ENCODE measurements at places on chromosomes 12 and 14. TPM values are rescaled to one million over a fixed set of nuclear protein-coding genes. Genes with fewer than 3 reads are reported as not detected.

GRCh38 chr14:64787619-64788018, 83.4 kb downstream of the PLEKHG3 start:
- DNase-seq, result no peak

DNA sequence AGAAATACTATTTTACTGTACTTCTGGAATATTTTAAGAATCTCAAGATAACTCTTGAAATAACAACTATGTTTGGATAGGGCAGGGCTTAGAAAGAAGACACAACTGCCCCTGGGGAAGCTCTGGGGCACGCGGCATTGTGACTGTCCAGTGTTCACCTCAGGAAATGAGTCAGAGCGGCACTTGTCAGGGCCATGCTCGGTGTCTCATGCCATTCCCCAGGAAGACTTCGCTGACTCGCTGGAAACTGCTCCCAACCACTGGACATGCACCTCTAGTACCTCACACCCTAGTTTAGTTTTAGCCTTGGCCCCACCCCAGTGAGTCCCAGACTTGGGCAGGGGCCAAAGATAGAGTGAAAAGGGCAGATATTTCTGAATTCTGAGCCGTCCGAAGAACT, 192.0 kb downstream of the TTC7B start:
- DNase-seq, result no peak

- DNase-seq, result no peak
Observed at GRCh38 chr12:14930299-14930698, 8.0 kb downstream of the ERP27 start.

DNA sequence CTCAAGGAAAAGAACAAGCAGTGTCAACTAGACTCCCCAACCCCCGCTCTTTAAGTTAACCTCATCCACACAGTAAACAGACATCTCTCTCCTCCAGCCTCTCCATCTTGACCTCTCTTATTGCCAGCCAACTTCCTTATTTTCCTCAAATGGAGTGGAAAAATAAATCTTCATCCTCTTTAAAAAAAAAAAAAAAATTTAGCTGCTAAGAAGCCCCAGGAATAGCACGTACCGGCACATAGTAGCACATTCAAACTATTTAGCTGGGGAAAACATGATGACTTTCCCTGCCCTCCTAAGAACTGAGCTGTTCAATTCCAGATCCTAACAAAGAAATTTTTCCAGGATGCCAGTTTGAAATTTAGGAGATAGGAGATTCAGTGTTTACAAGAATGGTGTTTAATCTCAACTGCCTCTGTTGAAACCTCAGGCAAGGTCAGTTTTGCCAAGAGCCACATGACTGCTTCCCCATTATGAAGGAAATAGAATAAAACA, 90.8 kb downstream of the EPS8 start:
- no peak for DNase-seq

- no peak for DNase-seq
Observed at GRCh38 chr14:24609655-24610344, at the start of gene GZMH. Gene GZMH (minus strand): TSS chr14:24609685. CDS start chr14:24609613, 72 bp downstream.

- DNase-seq, result no peak
Observed at GRCh38 chr14:49280566-49280965, 305.6 kb downstream of the RPS29 start.

DNA sequence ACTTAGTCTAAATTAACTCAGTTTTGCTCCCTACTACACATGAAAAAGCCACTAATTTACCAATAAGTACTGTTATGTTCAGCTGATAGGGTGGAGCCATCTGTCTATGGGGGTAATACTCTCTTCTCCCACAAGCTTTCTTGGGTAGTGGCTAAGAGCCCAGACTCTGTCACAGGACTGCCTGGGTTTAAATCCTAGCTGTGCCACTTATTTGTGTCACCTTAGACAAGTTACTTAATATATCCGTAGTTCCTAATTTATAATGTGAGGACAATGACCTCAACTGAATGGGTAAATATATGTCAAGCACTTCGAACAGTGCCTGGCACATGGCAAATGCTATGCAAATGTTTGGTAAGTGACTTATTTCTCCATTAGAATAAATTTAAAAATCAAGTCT, 185.6 kb downstream of the DACT1 start:
- DNase-seq, result no peak

- no peak for DNase-seq
Observed at GRCh38 chr14:59631237-59631636, 54.6 kb upstream of the CCDC175 start.

DNA sequence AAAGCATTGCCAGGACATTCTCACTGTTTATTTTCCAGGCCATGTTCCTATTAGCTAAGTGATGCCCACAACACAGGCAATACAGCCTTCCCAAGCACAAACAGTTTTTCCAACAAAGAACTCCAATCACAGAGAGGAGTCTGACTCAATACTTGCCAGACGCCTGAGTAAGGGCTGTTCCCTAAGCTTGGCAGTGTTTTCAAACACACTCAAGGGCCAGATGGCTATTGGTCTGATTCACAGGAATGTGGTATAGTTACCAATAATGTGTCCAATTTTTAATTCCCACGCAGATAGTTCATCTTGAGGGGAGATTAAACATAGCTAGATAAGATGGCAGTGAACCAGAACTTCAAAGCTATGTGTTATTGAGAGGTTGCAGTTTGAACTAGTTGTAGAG, 381.0 kb downstream of the SNAPC1 start:
- no peak for DNase-seq

- DNase-seq, result no peak
Observed at GRCh38 chr14:55851301-55851700, 266.9 kb upstream of the PELI2 start.

DNA sequence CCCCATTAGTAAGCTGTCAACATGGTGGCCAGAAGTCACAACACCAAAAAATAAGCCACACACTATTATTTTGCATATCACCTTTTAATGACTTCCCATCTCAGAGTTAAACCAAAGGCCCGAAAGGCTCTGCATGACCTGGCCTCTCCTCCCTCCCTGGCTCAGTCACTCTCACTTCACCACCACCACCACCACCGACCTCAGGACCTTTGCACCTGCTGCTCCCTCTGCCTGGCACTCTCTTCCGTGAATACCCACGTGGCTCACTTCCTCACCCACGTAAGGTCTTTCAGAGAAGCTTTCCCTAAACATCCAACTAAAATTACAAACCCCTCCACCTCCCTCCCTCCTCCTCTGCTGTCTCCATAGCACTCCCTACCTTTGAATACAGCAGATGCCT, 134.3 kb downstream of the RIMBP2 start:
- no peak for DNase-seq

GRCh38 chr12:69015017-69015416, 82.0 kb upstream of the CPM start:
- DNase-seq, result no peak

GRCh38 chr14:22073801-22074200, 400.2 kb upstream of the OR4E1 start:
- DNase-seq, result no peak

DNA sequence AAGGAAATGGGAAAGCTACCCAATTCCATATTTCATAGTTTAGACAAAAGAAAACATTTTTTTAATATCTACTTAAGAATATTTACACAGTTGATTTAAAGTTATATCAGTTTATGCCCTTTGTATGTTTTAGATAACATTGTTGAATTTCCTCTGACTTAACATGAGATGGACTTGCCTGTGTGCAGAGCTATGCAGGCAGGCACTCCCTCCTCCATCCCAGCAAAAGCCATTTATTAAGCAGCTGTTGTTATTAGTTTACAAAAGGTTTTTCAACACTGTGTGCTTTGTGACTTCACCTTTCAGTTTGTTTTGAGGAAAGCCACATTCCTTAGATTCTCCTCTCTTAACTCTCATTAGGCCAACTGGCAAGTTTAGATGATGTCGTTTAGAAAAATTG, 337.5 kb upstream of the PDE3A start:
- DNase-seq, result no peak

DNA sequence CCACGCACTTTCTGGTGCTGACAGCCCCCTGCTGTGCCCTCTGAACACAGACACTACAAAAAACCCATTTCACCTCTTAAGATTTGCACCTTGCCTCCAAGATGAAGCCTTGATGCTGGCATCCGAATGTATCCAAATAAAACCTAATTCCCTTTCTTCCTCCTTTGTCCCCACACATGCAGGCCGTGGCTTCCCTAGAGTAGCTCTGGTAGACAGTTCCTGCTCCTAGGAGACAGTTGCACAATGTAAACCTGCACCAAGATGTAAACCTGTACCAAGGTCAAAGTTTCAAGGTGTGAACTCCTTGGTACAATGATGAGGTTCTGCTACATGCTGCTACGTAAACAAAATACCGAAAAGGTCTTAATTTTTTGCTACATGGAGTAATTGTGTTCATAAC, 625 bp upstream of the ABHD12B start:
- DNase-seq, result no peak

- no peak for DNase-seq
Observed at GRCh38 chr12:77999074-77999715, 168.5 kb downstream of the NAV3 start.

DNA sequence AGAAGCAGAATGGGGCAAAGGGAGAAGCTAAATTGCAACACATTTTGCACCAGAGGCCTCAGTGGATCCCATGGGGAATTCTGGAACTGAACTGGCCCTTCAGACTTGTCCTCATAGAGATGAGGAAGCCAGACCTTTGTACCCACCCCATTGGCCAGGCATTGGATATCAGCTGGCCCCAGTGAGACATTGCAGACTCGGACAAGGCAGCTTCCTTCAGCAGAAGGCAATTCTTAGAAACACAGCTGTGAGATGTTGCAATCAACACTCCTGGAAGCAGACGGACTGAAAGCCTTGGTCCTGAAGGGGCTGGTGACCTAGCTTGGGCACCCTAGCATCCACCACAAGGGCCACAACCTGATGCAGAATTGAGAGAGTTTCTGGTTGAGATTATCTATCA, 218.1 kb downstream of the MSRB3 start:
- no peak for DNase-seq

- no peak for DNase-seq
Observed at GRCh38 chr12:124837958-124838803, 25.5 kb downstream of the SCARB1 start.

CLEC6A gene
- not detected for total RNA-seq

CABP1 gene
- total RNA-seq, result not detected

KRT79 gene
- total RNA-seq, result not detected

RAB35 gene
- total RNA-seq, result 89.2 TPM

TMEM132C gene
- not detected for total RNA-seq

PMEL gene
- total RNA-seq, result not detected

HOXC6 gene
- total RNA-seq, result not detected

STON2 gene
- 0.44 TPM for total RNA-seq
